ENCODE measurements at places on chromosomes 16 and 17.

DNA sequence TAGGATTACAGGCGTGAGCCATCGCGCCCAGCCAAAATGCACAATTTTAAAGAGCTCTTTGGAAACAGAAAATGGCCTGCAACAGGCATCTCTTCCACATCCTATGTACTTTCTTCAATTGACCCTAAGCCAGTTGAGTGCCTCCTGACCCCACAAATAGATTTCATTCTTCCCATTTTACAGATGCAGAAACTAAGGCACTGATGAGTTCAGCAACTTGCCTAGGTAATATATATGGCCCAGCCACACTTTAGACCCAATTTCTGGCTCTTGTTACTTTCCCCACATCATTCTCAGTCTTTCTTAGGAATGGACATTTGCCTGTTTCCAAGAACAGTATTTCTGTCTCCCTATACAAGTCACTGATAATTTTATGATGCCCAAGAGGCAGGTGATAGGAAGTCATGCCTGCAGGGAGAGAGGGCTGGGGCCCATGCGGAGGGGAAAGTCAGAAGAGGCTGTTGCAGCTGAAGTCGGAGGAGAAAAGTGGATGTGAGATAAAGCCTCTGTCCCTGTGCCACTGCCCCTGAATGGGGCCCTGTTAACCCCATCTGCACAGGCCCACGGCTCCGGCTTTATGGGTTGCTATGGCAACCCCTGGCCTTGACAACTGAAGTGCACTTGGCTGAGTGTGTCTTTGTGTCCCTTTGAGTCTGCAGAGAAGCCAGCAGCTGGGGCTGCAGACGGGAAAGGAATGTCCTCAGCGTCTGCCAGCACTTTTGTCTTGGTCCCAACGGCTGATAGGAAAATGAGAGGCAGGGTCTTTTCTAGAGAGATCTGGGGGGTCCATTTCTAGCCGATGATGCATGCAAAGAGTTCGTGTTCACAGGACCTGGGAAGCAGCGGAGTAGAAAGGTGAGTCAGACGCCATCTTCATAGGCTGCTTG, 45.9 kb downstream of the ABAT start:
- DNase-seq = no peak

DNA sequence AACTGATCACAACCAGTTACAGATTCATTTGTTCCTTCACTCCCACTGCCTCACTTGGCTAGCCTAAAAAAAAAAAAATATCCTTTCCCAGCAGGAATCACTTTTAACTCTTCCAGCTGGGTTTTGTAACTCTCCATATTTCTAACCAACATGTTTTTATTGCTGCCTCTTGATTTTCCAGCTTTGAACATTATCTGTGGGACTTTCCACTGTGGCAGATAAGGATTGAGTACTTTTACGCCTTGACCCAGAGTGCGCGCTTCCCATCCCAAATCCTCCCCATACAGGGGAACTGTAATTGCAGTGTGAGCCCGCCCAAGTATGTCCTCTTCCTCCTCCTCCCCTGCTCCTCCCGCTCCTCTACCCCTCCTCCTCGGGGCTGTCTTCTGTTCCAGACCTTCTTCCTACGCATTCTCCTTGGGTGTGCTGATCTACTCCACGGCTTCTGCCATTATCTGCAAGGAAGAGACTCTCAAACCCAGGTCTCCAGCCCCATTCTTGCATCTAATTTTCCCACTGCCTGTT, 43.4 kb downstream of the CYB5D2 start:
- DNase-seq = no peak

DNA sequence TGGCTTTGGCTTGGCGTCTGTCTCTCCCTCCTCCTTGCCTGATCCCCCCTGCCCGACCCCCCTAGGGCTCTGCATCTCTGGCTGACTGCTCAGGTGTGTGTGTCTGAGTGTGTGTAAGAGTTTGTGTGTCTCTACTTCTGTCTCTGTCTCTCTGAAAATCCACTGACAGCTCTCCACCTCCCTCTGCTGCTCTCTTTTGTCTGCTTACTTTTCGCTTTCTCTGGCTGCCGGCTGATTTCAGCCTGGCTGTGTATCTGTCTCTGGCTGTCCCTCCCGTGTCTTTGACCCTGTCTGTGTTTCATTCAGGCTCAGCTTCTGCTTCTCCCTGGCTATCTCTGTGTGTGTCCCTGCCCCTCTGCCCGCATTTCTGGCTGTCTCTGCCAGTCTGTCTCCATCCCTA, 3.8 kb upstream of the SPEM1 start:
- DNase-seq = no peak

GRCh38 chr16:55294931-55295342, 29.1 kb upstream of the IRX6 start:
- DNase-seq = no peak

DNA sequence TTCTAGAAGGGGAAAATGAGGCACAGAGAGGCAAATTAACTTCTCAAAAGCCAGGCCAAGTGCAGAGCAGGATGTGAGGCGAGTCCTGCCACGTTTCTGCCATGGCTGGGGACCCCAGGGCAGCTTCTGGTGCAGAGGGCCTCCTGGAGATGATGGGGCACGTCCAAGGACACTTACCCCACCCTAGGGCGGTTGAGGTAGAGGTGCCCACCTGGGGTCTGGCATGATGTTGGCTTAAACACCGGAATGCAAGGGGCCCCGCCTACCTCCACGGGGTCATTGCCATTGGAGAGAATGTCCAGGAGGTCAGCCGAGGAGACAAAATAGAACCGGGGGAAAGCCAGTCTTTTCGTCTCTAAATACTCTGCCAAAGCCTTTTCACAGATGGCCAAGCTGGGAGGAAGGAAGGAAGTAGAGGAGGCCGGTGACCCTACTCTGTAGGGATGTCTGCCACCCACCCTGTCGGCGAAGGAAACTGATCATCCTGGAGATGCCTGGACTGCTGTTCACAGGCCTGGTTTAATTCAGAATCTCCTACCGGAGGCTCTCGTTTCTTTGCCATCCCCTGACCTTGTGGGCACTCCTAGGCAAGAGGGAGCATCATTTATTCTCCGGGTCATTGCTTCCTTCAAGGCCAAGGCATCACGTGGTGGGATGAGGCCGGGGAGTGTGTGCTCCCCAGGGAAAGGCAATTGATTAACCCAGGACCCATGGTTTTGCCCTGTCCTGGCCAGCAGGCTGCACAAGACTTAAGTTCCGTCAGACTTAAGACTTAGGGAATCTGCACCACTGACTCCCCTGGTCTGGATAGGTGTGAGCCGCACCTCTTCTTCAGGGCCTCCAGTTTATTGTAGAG, 70.5 kb downstream of the DNAH17 start:
- DNase-seq = no peak

GRCh38 chr16:64478252-64478906, 643.5 kb downstream of the CDH11 start:
- no peak for DNase-seq

DNA sequence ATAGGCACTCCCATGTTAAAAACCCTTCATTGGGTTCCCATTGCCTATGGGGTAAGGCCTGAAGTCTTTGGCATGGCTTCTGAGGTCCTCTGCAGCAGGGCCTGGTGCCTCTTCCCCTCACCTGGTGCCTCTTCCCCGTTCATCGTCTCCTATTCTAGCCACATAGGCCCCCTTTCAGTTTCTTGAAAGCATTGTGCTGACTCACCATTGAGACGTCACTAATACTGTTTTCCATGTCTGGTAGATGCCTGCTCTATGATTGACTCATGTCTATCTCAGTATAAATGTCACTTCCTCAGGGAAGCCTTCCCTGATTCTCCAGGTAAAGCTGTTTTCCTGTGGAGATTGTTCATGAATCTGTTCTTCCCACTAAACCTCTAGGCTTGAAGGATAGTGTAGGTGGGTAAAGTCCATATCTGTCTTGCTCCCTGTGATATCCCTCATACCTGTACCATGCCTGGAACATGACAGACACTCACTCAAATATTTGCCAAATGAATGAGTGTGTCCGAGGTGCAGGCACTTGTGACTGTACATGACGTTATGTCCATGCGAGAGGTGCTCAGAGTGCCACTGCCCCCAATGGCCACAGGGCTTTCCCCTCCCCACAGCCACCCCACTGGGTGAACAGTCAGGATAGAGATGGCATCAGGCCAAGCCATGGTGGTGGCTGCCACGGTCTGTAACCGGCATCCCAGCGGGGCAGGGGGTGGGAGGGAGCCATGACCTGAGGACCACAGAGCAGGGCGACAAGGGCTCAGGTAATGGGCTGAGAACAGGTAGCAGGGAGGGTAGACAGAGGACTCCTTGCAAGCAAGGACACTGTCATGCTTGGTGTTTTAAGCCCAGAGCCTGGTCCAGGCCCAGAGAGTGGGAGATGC, 85.2 kb upstream of the FAM20A start:
- DNase-seq = no peak

DNA sequence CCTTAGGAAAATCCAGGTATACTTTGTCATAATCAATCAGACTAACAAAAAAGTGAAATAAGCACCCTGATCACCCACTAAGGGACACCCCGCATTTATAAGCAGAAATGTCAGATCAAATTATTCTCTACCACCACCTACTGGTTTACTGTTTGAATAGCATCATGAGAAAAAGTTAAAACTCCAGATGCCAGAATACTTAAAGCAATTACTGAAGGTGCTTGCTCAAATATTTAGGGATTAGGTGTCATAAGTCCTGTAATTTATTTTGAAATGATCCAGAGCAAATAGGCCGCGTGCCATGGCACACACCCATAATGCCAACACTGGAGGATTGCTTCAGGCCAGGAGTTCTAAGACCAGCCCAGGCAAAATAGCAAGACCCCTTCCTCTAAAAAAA, 2.3 kb downstream of the TOP2A start:
- peak; percentile 67 for DNase-seq

Measured in hematopoietic multipotent progenitor cell treated with erythropoietin and hydrocortisone succinate and interleukin-3 and kit ligand, for 15 days (in vitro differentiated cells).